ENCODE measurements at places on chromosomes 5 and 9.

- DNase-seq = no peak
Measured at GRCh38 chr5:123000731-123001130, 35.8 kb downstream of the PPIC start.

- DNase-seq = no peak
Measured at GRCh38 chr5:32612134-32612888, 27.0 kb downstream of the SUB1 start.

DNA sequence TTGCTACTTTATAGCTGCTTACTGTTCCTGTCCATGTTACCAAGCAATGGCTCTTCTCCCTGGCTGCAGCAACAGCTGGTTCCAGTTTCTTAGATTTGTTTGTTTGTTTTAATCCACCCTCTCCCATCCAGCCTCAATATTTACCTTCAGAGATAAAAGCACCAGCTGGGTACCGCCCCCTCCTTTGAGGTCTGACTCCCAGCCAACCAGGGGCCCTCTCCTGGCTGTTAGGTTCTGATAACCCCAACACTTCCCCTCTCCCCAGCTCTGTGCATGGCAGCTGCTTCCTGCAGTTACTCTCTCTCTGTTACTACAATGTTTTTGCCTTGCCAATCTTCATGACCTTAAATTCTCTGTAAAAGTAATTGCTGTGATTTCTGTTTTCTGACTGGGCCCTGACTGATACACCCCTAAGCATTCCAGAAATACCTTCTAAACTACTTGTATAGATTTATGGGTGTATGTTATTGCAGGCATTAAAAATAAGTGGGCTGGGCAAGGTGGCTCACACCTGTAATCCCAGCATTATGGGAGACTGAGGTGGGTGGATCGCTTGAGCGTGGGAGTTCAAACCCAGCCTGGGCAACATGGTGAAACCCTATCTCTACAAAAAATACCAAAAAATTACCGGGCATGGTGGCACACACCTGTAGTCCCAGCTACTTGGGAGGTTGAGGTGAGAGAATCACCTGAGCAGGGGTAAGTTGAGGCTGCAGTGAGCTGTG, 2.6 kb upstream of the GCNT1 start:
- no peak for DNase-seq

- DNase-seq = no peak
Measured at GRCh38 chr9:87694236-87694755, 31.6 kb upstream of the CTSL start.

DNA sequence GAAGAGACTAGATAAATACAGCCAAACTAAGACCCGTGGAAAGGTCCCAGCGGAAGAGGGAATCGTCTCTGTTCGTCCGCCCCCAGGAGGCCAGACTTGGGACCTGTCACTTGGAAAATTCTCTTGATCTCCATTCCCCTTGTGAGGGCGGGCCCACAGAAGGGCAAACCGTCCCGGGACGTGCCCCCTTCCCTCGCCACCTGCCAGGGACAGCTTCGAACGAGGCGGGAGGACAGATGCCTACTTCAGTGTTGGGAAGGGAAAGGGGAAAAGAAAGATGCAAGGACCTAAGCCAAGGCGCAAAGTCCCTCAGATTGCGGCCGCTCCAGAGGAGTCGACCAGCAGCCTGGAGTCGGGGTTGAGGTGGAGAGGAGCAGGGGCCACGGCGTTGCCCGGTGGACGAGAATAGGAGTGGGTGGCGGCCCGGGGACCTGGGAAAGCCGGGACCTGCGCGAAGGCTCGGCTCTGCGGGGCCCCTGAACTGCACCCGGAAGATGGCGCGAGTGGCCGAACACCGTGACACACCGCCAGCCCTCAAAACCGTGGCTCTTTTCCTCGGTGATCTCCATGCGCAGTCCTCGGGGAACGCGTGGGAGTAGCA, 4.4 kb upstream of the EBF1 start:
- DNase-seq = no peak

GRCh38 chr5:150281987-150282386, 7.6 kb downstream of the CAMK2A start:
- DNase-seq = no peak

- no peak for DNase-seq
Measured at GRCh38 chr5:164742025-164742424, 1236.6 kb downstream of the MAT2B start.

DNA sequence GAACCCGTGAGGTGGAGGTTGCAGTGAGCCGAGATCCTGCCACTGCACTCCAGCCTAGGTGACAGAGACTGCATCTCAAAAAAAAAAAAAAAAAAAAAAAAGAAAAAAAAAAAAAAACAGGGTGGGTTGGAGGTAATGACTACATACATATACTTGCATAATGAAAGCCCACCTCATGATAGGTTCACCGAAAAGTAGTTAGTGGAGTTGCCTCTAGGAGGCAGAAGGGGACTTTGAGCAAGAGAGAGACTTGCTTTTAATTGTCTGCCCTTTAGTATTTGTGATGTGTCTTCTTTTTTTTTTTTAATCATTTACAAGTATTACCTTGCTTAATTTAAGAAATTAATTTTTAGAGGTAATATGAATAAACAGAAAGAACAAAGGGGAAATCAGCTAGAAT, 99.8 kb downstream of the PPARGC1B start:
- no peak for DNase-seq

DNA sequence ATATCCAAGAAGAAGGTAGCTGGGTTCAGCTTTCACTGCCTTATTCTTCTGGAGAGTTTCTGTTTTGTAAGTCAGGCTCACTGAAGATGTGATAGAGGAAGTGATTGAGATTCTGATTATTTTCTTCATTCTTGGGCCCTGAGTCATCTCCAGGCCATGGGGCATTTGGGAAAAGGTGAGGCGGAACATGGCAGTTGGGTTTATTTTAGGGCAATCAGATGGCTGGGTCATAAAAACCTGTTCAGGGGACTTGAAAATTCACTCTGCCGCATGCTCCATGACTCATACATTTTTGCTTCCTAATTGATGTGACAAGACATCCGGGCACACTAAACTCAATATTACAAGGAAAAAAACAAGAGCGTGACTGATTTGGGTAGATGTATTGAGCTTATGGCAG, 265.7 kb upstream of the KLF4 start:
- DNase-seq = peak; percentile 34

- DNase-seq = no peak
Measured at GRCh38 chr9:81032831-81033230, 656.5 kb downstream of the TLE1 start.

GRCh38 chr9:117335837-117336433, 78.9 kb downstream of the ASTN2 start:
- DNase-seq = no peak

DNA sequence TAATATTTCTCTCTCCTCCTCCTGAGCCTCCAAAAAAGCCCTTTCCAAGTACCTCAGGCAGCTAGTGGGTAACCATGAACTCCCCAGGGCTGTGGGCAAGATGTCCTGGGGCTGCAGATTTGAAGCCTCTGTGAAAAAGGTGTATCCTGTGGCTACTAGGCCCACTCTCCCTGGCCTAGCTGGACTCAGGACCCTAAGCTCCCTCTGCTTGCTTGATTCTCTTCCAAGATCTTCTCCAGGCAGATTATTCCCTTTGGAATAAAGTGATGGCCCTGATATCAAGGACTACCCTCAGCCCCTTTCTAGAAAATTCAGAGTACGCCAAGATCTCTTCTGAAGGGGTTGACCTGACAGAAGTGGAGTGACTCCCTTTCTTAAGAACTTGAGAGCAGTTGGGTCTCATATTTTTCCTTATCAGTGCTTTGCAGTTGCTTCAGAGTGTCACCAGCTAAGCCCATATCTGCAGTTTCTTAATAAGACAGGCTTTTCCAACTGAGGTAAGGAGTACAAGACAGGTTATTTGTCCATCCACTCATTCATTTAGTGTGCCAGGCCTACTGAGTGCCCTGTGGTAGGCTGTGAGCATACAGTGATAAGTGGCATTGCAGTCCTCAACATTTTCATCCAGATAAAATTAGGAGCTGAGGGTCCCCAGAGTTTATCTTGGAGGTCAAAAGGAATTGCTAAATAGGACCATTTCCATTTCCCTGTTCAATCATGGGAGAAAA, 42.5 kb downstream of the CYSTM1 start:
- no peak for DNase-seq

DNA sequence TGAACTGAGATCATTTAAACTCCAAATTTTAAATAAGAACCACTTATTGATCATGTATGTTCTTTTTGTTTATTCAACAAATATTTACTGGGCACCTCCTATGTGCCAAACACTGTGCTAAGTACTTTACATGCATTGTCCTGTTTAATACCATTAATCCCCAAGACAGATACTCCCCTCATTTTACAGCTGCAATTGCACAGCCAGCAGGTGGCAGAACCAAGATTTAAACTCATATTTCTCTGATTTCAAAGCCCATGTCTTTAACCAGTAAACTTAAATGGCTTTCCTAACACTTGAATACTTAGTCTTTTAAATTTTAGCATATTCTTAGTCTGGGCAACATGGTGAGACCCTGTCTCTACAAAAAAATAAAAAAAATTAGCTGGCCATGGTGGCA, 43.4 kb upstream of the KIAA1958 start:
- DNase-seq = no peak

DNA sequence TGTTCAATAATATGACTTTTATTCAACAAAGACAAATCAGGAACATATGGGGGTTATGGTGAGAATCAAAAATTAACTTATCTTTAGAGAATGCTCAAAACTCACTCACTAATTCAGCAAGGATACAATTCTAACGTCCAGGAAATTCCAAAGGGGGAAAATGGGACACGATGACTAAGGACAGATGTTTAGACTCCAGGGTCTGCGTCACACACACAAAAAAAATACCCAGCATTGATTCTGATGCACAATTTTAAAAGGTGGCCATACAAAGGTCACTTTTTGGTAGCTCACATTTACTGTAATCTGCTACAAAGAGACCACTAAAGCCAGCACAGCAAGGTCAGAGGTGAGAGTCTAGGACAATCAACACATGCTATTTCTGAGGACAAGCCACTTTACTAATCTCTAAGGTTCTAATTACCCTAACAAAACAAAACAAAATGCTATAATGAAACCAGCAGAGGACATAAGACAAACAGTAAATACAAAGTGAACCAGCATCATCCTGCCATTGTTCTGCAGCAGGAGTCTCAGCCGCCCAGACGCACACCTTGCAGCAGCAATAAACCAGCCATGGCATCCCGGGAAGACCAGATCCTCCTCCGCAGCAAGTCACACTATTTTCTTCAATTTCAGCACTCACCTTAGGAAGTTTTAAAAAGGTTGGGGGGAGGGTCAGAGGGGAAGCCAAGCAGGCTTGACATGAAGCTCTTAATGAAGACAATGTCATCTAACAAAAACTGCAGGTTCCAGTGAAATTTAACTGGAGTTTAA, 57.8 kb downstream of the TTC39B start:
- peak; percentile 30 for DNase-seq

DNA sequence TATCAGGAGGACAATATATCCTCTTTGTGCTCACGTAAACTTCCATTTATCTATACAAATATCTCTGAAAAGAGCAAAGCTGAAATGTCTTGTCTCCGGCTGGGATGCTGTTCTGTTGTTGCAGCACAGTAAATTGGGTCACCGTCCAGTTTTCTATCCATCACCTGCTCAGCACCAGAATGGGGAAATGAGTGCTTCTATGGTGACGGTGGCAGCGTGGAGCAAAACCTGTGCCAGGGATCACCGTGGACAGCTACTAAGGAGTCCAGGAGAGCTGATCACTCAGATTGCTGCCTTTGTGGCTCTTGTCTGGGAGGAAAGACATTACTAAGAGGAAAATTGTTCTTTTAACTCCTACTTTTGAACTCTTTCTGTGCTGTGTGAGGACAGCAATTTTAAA, 531.6 kb downstream of the PSAT1 start:
- DNase-seq = no peak

DNA sequence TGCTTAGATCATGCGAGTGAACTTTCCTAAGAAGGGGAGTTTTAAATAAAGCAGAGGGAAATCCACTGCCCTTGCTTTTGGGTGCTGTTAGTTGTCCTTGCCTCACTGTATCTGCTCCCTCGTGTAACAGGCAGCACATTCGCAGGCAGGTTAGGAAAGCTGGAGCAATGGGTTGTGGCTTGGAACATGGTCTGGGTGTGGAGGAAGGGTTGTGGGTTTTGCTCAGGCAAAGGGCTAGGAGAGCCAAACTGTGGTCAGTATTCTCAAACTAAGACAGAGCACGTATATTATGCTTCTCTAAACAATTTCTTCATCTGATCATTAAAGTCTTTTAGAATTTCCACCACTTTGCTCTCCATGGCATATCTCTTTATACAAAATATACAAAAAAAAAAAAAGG, 135.7 kb downstream of the FANCC start:
- no peak for DNase-seq

DNA sequence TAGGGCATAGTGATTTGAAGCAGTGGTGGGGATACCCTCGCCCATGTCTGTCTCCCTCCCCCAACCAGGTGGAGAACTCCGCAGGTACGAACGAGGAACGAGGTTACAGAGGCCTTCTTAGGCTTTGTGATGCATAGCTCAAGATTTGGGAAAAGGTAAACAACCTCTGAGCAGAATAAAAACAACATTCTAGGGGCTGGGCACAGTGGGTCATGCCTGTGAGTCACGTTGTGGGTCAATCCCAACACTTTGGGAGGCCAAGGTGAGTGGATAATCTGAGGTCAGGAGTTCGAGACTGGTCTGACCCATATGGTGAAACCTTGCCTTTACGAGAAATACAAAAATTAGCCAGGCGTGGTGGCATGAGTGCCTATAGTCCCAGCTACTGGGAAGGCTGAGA, 3.6 kb upstream of the LCP2 start:
- no peak for DNase-seq

- DNase-seq = no peak
Measured at GRCh38 chr9:32580631-32581300, 7.8 kb upstream of the NDUFB6 start.

DNA sequence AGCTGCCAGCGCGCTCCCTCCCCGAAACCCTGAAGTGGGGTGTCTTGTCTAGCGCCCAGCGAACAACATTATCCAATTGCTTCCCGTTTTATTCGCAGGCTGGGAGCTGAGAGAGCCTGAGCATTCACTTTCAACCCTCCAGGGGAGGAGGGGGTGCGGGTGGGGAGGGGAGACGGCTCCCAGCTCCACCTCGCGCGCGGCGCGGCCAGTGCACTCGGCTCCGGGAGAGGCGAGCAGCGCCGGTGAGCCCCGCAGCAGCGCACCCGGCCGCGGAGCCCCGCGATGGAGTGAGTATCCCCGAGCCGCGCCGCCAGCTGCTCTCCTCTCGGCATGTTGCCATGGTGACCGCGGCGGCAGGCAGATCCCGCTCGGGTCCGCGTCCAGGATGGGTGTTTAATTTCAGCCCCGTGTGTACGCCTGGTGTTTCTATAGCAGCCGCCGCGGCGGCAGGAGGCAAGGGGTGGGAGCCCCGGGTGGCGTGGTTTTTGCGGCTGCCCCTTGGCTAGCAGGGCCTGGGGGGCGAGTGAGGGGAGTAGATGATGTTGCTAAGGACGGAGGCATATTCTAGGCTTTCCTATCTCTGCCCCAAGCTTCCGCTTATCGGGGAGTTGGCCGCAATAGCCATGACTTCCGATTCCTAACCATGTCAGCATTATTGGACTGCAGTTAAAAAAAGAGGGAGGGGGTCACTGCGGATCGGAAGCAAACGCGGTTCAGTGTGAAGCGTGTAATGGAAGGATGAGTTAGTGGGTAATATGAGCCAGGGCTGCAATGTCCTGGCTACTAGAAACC, 139.2 kb upstream of the PALM2AKAP2 start:
- no peak for DNase-seq
